ENCODE measurements at places on chromosomes 1 and 21.

GRCh38 chr1:154256686-154257085, 15.7 kb upstream of the HAX1 start:
- no peak for DNase-seq

DNA sequence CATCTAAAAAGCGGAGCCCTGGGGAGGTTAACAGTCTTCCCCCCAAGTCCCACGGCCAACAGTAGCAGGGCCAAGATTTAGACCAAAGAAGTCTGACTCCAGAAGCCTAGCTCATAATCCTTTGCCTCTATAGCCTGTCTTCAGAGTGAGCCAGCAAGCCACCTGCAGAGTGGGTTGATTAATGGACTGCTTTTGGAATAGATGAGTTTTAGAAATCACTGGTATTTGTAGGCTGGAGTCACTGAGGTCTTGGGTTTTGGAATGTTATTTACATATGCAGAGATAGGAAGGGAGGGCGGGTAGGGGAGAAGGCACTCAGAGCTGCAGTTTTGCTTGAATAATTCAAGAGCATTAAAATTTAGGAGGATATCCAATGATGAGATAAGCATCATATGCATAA, 90.8 kb upstream of the L1TD1 start:
- DNase-seq, result no peak

GRCh38 chr1:110696818-110697217, 22.1 kb upstream of the KCNA3 start:
- no peak for DNase-seq

DNA sequence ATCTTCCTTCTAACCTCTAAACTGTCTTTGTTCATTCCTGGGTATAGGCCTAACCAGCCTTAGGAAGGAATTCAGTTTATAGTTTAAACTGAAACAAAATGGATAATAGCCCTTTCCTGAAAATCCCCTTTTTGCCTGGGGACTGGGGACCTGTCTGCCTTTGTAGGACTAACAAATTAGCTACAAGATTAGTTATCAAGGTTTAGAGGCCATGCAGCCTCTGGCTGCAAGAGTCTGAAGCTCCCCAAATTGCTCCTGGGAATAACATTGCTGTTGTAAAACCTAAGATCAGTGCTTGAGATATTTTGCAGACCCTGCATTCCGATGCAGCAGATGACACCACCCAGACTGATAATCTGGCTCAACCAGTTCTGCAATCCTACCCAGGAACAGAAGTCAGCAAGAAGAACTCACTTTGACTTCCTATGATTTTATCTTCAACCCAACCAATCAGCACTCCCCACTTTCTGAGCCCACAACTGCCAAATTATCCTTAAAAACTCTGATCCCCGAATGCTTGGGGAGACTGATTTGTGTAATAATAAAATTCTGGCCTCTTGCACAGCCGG, 96.6 kb upstream of the ETV3 start:
- DNase-seq, result no peak

DNA sequence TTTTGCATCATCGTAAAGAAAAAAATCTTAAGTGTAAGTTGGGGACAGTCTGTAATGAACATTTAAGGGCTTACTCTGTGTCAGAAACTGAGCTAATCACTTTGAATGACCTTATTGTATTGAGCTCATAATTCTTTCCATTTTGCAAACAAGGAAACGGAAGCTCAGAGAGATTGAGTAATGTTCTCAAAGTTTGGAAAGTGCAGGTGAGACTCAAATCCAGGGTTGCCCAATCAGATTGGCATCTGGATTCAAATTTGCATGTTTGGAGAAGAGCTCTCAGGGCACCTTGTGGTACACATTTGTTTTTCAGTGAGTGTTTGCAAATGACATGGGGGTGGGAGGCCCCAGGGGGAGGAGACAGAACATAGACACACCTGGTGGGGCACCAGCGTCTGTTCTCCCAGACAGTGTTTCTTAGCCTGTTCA, 8.0 kb downstream of the ALPL start:
- no peak for DNase-seq

DNA sequence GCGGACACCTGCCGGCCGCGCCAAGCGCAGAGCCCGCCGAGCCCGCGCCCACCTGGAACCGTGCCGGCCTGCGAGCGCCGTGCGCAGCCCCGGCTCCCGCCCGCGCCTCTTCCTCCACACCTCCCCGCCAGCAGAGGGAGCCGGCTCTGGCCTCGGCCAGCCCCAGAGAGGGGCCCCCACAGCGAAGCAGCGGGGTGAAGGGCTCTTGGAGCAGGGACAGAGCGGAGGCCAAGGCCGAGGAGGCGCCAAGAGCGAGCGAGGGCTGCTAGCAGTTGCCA, 50.1 kb upstream of the KRTAP19-8 start:
- no peak for DNase-seq
